ENCODE measurements at places on chromosomes 1 and 21. TPM values are rescaled to one million over a fixed set of nuclear protein-coding genes. Genes with fewer than 3 reads are reported as not detected.

- no peak for DNase-seq
Measured at GRCh38 chr1:220421508-220421907, 106.4 kb upstream of the MARK1 start.

Gene GJA9
- not detected for polyA plus RNA-seq

Gene UBE2Q1
- 110 TPM for polyA plus RNA-seq

- no peak for DNase-seq
Measured at GRCh38 chr1:53172426-53173128, 24.0 kb upstream of the CPT2 start.

DNA sequence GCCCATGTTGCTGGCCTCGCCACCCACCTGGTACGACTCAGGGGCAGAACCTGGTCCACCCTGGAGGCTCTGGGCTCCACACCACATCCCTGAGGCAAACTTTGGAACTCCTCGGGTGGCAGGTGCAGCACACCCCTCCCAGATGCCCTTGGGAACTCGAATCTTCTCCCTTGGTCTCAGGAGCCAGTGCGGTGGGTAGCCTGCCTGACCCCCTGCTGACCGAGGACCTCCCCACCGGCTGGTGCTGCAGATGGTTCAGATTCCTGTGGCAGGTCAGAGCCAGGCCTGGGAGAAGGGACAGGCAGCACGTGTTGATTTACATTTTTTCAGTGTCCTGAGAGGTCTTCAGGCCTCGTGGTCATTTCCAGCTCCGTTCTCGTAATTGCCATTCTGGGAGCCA lies 6.3 kb upstream of the CFAP410 start:
- no peak for DNase-seq

- no peak for DNase-seq
Measured at GRCh38 chr1:171247501-171247900, 793 bp upstream of the FMO1 start.

Gene LCE1C
- polyA plus RNA-seq = not detected

DNA sequence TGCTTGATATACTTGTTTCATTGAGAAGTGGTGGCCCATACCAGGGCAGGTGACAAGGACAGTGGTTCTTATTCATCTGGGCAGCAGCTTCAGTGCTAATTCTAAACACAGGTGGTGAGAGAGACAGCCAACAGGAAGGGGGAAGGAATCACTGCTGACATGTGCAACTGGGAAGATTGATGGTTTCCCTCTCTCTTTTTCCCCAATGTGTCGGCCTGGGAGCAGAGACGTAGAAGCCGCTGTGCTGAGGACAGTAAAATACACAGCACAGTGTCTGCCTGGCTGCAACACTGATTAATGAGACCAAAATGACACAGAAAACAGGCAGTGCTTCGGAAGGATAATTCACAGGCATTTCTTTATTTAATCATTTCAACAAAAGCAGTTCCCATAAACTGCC lies 48.8 kb downstream of the WARS2 start:
- peak; percentile 4 for DNase-seq

GRCh38 chr1:163544441-163544840 lies 222.7 kb downstream of the NUF2 start:
- no peak for DNase-seq

DNA sequence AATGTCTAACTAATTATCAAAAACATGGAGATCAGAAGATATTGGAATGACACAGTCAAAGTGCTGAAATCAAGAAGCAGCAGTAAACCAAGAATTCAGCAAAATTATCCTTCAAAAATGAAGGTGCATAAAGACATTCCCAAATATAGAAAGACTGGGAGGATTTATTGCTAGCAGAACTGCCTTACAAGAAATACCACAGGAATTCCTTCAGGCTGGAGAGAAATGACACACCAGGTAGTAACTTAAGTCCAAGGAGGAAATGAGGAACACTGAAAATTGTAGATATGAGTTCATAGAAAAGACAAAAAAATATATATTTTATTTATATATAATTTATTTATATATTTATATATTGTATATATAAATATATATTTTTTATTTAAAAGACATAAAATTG lies 217.2 kb downstream of the RPS6KC1 start:
- DNase-seq = no peak

GRCh38 chr1:18554099-18554498 lies 73.4 kb downstream of the KLHDC7A start:
- DNase-seq = no peak

Gene CASZ1
- polyA plus RNA-seq = 17.4 TPM

GRCh38 chr1:210627755-210628154 lies 299.1 kb downstream of the HHAT start:
- no peak for DNase-seq

Gene KRTAP22-1
- polyA plus RNA-seq = not detected

DNA sequence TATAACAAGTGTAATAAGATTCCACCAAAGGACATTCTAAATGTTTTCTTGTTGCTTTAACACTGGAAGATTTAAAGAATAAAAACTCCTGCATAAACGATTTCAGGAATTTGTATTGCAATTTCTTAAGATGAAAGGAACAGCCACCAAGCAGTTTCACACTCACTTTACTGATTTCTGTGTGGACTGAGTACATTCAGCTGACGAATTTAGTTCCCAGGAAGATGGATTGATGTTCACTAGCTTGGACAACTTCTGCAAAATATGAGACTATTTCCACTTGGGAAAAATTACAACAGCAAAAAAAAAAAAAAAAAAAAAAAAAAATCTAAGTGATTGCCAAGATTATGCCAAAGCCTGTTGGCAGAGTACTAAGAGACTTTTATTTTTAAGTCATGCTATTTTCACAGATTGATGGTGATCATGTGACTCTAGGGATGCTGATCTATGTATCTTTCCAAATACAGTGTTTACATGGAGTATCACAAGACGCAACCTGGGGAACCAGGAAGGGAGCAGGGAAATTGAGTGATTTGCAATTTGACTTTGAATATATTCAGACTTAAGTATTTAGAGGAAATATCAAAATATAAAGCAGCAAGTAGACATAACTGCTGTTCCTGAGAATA lies 341.0 kb downstream of the NTNG1 start:
- no peak for DNase-seq

DNA sequence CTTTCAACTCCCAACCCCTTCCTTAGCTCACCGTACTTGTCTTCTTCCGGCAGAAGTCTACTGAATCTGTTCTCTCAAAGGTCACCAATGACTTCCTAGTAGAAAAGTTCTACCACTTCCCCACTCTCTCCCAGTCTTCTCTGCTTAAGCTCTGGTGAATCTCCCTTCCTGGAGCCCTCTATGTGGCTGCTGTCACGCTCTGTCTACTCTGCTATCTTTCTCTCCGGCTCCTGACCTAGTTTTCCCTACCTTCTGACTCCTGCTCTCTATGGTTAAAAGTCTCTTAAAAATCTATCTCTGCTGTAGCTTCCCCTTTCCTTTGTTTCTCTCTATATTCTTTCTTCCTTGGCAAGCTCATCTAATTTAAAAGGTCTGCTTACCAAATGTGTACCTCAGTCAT lies 350.1 kb upstream of the GREM2 start:
- no peak for DNase-seq

Gene NFASC
- polyA plus RNA-seq = 34.1 TPM

DNA sequence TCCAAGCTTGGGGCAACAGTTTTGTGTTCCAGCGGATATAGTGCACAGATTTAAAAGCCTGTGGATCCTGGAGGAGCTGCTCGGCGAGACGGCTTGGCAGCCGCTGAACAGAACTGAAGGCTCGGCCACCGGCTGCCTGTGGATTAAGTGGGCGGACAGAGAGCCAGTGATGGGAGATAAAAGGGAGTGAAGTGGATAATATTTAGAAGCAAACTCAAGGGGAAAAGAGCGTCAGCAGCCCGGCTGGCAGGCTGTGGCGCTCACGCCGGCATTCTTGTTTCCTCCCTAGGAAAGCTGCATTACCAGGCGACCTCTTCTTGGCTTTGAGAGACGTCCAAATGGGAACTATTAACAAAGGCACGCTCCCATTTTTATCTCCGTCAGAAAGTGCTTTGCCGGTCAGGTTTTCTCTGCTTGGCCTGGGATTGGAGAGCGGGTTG lies 10.4 kb downstream of the TRABD2B start:
- DNase-seq = no peak

Gene REN
- 133 TPM for polyA plus RNA-seq

DNA sequence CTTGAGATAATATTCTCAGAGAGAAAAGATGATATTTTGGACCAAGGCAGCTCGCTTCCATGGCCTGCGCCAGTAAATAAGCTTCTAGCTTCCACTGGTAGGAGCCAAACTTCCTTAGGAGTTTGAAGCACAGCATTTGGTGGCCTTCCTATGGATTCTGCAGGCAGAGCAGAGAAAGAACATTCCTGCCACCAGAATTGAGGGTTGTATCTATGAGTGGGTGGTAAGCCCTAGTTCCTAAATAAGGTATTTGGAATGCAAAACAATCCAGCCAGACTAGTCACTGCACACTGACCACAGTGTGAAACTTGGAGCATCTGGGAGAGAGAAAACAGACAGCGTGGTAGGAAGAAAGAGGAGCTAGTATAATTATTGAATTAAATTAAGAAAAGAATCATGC lies 54.1 kb upstream of the BCAR3 start:
- DNase-seq = no peak

Gene BRDT
- polyA plus RNA-seq = 0.11 TPM

Gene NOS1AP
- 8.8 TPM for polyA plus RNA-seq

DNA sequence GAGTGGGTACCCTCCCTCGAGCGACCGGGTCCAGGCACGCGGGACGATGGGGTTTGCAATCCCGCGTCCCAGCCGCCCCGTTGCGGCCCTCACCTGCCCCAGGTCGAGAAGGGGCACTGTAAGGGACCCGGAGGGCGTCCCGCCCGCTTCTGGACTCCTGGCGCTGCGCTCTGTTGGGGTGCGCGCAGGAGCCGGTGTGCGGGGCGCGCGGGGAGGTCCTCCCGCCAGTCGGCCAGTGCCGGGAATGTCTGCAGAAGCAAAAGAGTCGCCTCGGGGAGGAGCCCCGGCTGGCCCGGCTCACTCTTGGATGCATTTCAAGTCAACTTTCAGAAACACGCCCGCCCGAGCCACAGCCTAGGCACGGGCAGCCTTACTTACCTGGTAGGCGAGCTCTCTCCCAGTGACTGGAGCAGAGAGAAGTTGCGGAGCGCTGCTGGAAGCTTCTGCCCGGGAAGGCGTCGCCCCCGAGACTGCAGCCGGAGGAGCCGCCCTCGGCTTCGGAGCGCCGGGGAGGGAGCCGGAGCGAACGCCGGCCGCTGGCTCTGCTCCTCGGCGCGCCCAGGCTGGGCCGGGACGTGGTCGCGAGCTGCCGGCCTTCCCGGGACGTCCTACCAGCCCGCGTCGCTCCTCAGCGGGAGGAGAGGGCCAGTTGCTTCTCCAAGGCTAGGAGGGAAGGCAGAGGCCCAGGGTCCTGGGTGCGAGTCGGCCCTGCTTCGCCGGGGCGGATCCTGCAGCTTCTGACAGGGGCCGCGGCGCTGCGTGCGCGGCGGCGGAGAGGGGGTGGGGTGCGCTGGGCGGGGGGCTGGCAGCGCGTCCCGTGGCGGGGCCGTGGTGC lies at the start of gene LMX1A:
TSS of gene LMX1A (minus strand) at position 739 of the 835 bp plus-strand sequence. CDS start 1,156 bp downstream, outside the sequence.
- no peak for DNase-seq

- no peak for DNase-seq
Measured at GRCh38 chr1:154469844-154470560, 32.0 kb upstream of the TDRD10 start.

All from right renal pelvis (tissue), 4 donors.